Activated T-cell treated with anti-CD3 and anti-CD28 coated beads, Interleukin-2, amount 50 U/mL, for 72 hours (primary cell): ENCODE measurements at places on chromosomes 6 and 20.

- DNase-seq = no peak
These were observed 8.6 kb downstream of the TAAR1 start for GRCh38 chr6:132650429-132650828.

GRCh38 chr6:53671111-53671510, 5.6 kb upstream of the KLHL31 start:
- DNase-seq = no peak

- DNase-seq = no peak
These were observed 37.0 kb downstream of the BFSP1 start for GRCh38 chr20:17494201-17494600.

GRCh38 chr6:30877419-30878262, 6.7 kb upstream of the DDR1 start:
- DNase-seq = peak; percentile 75

DNA sequence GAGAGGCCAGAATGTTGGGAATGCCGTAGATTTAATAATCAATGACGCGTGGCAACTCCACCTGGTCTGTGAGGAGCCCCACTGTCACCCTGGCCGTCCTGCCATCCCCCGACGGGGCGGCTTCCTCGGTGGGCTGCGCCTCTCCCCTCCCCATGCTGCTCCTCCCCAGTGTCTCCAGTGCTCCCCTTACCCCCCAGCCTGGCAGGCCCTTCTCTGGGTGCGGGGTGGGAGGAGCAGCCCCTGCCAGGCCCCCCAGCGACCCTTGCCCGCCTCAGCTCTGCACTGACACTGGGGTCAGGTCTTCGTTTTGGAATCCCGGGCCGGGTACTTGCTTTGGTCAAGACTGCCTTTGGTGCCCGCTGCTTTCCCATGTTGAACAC, 82.3 kb upstream of the FRMD1 start:
- no peak for DNase-seq

GRCh38 chr6:52263709-52264540, 19.6 kb upstream of the IL17F start:
- DNase-seq = peak; percentile 77

GRCh38 chr6:117272891-117273290, 7.5 kb downstream of the VGLL2 start:
- DNase-seq = no peak

DNA sequence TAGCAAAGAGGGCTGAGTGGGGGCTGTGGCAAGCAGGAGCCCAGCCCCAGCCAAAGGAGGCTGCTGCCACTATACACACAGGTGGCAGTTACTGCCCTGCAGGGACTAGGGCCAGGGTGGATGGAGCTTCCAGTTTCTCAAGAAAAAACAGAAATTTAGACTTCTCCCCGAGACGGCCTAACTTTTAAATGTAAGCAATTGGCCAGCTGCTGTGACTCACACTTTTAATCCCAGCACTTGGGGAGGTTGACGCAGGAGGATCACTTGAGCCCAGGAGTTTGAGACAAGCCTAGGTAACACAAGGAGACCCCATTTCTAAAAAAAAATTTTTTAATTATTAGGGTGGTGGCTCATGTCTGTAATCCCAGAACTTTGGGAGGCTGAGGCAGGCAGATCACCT, 98.2 kb upstream of the NFATC2 start:
- no peak for DNase-seq

DNA sequence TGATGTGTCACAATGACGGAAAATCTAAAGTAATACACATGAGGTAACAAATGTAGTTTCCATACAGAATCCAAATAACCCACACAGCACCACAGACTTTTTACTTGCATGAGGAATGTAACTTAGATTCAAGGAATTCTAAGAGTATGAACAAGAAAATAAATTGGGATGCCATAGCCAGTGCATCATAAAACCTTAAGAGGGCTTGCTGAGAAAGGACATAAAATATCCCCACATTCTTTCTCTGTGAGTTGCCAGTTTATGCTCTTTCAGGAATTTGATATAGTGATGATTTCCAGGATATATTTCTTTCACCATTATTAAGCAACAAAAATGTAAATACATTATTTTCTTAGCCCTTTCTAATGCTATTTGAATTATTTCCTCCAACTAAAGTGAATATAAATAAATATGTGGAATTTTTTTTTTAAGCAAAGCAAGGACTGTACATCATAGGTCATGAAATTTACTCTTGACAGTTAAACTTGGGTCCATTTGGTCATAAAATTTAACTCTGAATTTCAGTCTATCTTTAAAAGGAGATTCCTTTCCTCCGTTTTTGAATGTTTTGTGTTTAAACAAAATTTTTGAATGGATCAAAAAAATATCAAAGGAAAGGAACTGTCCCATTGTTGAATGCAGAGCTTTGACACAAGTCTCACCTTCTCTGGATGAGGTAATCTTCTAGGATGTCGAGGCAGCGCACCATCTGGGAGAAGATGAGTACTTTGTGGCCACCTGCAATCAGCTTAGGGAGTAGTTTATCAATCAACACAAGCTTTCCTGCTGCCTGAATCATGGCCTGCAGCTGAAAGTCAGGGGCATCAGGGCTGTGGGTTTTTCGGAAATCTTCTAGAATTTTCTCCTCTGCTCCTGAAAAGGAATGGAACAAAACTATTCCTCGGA, 116.3 kb upstream of the EMILIN3 start:
- no peak for DNase-seq

DNA sequence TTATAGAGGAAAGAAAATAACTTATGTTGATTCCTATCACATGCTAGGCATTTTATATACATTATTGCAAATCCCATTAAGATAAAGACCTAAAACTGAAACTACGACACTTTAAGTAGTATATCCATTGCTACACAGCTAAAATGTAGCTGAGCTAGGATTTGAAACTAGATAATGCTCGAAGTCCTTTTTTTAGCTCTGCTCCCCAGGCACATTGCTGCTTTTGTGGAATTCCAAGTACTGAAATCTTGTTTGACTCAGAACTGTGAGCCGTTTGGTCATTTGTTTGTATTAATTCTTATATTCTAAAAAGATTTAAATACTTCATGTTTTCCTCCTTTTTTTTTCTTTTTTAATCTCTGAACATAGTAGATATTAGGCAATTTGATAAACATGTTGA, 644.8 kb downstream of the HACE1 start:
- DNase-seq = no peak

DNA sequence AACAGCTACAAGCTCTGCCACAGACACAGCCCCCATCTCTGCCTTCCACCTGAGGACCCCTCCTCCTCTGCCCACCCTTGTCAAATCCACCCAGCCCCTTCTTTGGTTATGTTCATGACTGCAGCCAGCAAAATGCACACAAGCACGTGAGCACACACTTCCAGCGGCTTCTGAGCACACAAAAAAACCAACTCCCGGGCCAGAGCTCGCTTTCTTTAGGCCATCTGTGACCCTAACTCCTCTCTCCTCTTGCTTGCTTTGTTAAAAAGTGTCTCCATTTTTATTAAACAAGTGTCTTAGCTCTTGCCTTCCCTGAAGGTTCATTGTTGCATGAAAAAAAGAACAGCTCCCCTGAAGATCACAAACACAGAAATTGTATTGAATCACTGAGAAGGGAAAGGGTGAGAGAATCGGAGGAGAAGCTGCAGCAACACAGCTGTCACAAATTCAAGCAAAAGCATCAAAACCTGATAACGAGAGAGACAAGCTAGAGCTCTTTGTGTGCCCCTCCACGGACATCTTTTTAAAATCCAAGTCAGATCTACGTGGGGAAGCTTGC, 142.1 kb downstream of the CD83 start:
- DNase-seq = no peak

GRCh38 chr20:36823121-36823520, 49.6 kb upstream of the DSN1 start:
- DNase-seq = no peak

- DNase-seq = no peak
These were observed 131.2 kb upstream of the CDYL start for GRCh38 chr6:4644996-4645395.

DNA sequence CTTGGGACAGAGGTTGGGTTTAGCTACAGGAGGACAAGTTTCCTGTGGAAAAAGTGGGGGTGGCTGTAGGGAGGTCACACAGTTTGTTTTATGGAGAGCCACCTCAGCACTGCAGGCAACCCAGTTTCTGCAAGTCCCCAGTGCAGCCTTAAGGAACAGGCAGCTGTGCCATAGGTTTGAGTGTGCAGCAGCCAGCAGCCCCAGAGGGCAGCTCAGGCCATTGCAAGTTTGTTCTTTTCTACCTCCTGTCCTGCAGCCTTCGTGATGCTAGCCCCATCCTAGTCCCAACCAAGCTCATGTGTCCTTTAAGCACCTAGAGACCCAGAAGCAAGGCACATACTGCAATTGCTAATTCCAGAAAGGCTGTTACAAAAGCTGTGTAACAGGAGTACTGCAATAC, 58.8 kb downstream of the ZBTB9 start:
- DNase-seq = no peak

- DNase-seq = peak; percentile 75
These were observed 501 bp downstream of the PLCG1 start for GRCh38 chr20:41137614-41138474.

- DNase-seq = peak; percentile 30
These were observed 309.3 kb downstream of the CLIC5 start for GRCh38 chr6:45706319-45706718.

DNA sequence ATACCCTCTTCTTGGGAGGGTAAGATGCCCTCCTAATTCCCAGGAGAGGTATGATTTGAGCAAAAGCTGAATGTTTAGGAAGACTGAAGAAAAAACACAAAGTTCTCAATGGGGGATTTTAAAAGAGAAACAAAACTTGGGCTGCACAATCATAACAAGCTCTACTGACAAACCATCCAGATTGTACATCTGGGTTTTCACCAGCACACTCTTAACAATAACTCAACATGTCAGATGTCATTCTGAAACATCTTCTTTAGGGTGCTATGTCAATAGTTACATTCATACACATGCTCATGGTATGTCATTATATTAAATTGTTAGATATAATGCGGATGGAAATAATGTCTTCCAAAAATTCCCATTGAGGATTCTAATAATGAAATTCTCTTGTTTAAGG, 95.1 kb downstream of the ASCC3 start:
- no peak for DNase-seq

GRCh38 chr20:24785141-24786110, 163.6 kb upstream of the CST7 start:
- DNase-seq = no peak

DNA sequence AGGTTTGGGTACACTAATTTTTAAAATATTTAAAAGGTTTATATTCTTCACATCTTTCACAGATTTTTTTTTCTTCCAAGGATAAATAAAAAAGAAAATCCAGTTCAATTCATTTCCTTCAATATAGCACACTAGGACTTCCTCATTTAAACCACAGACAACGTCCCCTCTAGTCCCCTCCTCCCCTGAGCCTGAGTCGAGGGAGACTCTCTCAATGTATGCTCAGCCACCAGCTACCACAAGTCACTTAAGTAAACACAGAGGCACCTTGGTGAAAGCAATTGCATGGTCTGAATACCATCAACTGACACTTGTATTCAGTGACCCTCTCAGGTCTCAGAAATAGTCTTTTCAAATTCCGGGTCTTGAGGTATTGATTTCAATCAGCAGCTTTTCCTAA, 88.6 kb downstream of the SIM1 start:
- DNase-seq = no peak

GRCh38 chr6:33964387-33964786, 160.6 kb upstream of the MLN start:
- DNase-seq = no peak

- DNase-seq = no peak
These were observed 5.2 kb downstream of the C20orf204 start for GRCh38 chr20:64041040-64041780.

DNA sequence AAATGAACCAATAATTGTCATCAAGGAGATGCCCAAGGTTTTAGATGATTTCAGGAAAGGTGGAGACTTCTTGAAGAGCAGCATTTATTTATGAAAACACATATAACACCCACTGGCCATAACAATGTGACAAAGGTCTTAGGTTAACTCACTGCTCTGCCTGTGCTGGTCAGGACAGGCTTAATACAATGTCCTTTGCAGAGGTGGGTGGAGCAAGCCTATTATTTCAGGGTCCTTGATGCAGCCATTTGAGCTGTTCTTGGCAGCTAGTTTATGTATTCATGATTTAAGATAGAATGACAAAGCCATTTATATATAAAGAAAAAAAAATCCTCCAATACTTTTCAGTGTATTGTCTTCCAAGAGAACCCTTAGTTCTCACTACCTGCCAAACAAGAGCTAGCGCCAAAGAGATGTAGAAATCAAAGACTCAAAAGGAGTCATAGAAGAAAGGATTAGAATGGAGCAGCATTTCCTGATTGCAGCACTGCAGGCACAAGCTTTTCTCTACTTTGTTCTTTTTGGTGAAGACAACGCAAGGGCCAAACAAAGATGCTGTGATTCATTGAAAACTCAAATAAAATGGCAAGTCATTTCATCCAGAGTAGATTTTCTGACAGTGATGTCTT, 124.3 kb upstream of the TSHZ2 start:
- no peak for DNase-seq

GRCh38 chr20:36322131-36322530, 16.0 kb downstream of the DLGAP4 start:
- no peak for DNase-seq

DNA sequence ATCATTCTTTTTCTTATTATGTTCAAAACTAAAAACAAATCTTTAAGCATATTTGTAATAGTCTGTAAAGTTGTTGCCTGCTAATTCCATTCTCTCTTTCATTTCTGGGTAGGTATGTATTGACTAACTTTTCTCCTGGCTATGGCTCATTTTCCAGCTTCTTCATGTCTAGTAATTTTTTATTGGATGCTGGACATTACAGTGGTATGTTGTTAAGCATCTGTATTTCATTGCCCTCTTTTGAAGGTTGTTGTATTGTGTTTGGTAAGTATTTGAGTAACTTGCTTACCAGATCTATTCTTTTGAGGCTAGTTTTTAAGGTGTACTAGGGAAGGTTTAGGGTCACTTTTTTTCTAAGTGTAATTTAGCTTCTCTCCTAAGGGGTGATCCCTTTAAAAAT, 230.9 kb downstream of the TTLL2 start:
- DNase-seq = no peak

GRCh38 chr20:55057779-55058415, 582.5 kb downstream of the DOK5 start:
- no peak for DNase-seq

DNA sequence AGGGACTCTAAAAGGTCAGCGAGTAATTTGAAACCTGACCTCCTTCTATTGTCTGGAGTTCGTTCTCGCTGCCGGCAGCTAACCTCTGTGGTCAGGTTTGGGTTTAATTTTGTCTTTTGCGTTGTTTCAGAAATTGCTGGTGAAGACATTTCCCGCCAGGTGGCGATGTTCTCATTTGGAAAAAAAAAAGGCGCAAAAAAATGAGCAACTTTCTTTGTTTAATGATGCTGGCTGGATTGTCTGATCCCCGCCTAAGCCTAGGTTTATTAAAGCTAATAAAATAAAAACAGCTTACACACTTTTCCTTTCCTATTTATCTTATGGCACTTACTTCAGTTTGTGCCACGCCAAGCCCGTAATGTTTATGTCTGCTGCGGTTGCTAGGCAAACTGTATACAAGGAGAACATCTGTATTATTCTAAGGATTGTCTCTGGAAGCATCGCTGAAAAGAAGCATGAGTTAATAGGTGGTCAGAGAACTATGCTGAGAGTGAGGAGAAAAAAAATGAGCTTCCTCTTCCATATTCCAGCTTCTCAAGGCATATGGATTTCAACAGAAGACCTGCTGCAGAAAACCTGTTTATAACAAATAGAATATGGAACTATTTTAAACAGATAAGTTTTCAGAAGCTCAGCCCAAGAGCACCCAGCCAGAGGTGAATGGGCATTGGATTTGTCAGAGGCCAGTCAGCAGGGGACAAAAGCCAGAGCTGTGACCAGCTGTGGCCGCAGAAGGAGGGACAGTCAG, 205.7 kb downstream of the DOK5 start:
- peak; percentile 15 for DNase-seq

- no peak for DNase-seq
These were observed 2.7 kb upstream of the MCCD1 start for GRCh38 chr6:31525932-31526591.
